Mucosa of gallbladder (tissue), 1 donor: ENCODE measurements at places on chromosomes 3 and 15.

- no peak for DNase-seq
These were observed 3.1 kb downstream of the PLXNA1 start for GRCh38 chr3:126986001-126986400.

DNA sequence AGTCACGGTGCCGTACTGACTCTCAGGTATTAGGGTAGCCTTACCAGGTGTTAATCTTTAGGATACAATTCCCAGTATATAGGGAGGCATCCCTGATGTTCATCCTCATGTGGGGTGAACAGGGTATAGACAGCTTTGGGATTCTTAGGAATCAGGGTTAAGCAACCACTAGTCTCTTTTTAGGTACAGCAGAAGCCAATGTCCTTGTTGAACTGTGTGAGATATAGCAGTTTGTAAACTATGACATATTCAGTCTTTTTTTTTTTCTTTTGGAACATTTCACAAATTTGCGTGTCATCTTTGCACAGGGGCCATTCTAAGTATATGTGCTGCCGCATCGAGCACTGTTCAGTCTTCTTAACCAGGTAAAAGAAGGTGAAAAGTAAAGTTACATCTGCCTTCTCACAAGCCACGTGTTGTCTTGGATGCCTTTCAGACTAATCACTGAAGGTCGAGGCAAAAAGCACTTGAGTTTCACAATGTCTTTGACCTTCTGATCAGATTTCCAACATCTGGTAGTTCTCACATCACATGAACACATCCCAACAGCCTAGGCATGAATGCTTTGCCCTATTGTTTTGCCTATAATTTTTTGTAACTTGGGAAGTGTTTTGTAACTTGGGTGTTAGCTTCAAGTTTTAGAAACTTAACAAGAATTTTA is 17.2 kb downstream of the TSEN2 start:
- no peak for DNase-seq

GRCh38 chr15:37046876-37047614 is 53.3 kb downstream of the MEIS2 start:
- no peak for DNase-seq

DNA sequence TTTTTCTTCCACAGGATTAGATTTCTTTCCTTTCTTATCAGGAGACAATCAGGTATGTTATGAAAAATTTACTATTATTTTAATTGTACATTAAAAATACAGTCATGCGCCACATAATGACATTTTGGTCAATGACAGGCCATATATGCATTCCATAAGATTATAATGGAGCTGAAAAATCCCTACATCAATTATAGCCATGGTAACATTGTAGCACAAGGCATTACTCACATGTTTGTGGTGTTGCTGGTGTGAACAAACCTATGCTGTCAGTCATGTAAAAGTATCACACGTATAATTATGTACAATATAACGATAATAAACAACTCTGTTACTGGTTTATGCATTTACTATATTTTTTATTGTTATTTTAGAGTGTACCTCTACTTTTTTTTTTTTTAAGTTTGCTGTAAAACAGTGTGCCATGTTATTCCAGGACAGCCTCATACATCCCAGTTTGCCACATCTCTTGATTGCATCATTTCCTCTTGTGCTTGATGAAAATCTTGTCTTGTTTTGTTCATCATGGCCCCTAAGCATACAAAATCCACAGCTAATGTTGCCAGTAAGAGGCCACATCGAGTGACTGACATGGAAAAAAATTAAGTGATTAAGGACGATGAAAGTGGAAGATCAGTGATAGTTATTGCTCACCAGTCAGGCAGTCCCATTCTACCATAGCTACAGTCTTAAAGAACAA is 21.4 kb downstream of the CALML4 start:
- no peak for DNase-seq

- DNase-seq = no peak
These were observed 42.1 kb downstream of the NR2F2 start for GRCh38 chr15:96372554-96372953.

- no peak for DNase-seq
These were observed 57.7 kb downstream of the FEM1B start for GRCh38 chr15:68335251-68335650.

DNA sequence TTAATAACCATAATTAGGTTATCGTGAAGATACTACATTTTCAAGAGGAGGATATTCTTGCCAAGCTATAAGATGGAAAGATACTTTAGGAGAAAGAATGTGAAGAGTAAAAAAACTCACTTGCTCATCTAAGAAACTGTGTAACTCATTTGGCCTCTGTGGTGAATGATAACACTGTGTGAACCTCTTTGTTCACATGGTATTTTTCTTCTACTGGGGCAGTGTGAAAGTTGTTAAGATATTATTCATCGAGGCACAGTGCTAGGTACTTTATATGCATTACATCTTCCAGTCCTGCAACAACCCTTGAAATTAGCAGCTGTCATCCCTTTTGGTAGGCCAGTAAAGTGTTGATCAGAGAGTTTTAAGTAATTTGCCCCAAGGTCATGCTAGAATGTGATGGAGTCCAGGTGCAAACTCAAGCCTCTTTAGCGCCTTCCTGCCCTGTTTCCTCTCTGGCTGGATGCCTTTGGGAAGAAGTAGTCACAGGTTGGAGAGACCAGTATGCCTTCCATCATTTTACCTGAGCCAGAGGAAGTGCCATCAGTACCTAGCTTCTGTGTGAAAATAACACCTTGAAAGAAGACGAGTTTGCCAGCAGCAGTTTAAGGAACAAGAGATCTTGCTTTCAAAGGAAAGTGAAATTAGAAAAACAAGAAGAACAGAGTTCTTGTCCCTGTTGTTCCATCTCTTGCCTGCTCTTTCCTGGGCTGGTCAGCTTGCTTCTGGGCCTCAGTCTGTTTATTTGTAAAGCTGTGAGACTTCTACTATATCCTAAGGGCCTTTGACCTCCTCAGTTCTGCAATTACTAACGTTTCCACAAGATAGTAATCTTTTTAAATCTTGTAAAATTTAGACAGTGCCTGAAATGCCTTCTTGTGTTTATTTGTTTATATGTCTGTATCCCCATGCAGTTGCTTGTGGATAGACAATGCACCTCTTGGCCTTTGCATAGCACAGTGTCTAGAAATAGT is 179.3 kb downstream of the FNDC3B start:
- DNase-seq = no peak

GRCh38 chr3:46692566-46692990 is 901 bp downstream of the ALS2CL start:
- peak; percentile 84 for DNase-seq

DNA sequence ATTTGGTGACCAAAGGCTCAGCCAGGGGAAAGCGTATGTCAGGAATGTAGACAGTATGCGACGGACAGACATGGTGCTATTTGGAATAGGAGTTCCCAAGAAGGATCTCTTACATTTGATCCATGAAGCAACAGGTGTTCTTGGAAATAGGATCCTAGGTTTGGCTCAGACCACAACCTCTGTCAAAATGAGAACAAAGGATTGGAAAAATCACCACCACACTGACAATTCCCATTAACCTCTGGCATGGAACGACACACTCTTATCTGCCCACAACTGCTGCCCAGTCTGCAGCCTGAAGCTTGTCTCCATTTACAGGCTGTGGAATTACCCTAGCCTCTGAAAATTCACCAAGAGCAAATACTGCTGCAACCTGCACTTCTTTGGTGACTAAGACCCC is 33.6 kb upstream of the LRRN1 start:
- no peak for DNase-seq

GRCh38 chr3:54264050-54264449 is 141.7 kb downstream of the CACNA2D3 start:
- DNase-seq = no peak

GRCh38 chr15:64044300-64045100 is 1.8 kb downstream of the DAPK2 start:
- no peak for DNase-seq
